ENCODE measurements at places on chromosomes 4 and X.

DNA sequence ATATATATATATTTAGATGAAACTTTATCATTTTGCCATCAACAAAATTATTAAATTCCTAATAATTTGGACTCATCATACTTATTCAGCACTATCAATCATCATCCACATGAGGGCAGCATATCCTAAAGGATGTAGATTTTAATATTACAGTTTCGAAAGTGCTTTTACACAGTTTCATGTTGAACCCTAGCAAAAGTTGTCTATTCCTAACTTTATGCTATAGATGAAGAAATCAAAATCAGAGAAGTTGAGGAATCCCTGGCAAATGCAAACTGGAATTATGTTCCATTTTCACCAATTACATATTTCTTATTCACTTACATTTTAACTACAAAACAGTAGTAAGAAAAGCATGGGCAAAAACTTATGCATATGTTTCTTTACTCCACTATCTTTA, 36.6 kb upstream of the UGT2A1 start:
- peak; percentile 39 for DNase-seq

DNA sequence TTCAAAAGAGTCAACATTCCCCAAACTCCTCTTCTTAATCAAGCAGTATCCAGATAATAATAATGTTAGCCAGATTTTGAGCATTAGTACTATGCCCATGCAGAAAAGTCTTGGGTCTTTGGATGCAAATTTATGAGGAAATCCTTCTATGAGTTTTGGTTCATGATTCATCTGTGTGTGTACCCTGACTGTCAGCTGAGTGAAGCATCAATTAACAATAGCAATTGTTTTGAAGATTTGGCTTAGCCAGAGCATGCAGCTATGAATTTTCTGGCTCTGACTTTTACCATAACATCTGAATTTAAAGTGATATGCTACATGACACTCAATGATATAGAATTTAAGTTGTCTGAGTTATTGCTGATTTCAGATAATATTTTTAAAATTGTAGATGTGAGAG, 145.8 kb downstream of the KLHL4 start:
- no peak for DNase-seq

- peak; percentile 74 for DNase-seq
Measured at GRCh38 chrX:11770320-11770719, 12.3 kb downstream of the MSL3 start.

GRCh38 chr4:6198768-6199421, 1.5 kb downstream of the JAKMIP1 start:
- DNase-seq = peak; percentile 30

DNA sequence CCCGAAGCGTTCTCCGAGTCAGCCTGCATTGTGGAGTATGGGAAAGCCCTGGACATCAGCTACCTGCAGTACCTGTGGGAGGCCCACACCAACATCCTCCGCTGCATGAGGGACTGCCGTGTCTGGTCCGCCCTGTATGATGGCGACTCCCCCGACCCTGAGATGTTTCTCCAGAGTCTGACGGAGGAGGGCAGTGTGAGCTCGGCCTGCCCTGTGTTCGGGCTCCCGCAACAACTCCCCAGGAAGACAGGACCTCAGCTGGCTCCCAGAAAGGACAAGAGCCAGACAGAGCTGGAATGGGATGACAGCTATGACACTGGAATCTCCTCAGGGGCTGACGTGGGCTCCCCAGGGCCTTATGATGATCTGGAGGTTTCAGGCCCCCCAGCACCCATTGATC, 111.3 kb downstream of the GATB start:
- DNase-seq = no peak

DNA sequence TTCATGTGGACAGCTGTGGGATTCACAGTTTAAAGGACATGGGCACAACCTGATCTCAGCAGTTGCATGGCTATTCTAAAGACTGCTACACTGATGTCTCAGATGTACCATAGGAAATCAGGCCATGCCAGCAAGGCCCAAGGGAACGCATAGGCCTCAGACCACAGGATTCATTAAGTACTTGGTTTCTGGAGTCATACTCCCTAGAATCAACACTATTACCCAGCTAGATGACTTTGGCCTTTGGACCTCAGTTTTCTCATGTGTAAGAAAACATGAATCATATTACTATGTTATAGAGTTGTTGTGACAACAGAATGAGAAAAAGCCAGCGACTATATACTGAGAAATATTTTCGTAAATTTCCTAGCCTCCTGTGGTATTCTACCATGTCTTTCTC, 67.9 kb downstream of the NHS start:
- DNase-seq = no peak

DNA sequence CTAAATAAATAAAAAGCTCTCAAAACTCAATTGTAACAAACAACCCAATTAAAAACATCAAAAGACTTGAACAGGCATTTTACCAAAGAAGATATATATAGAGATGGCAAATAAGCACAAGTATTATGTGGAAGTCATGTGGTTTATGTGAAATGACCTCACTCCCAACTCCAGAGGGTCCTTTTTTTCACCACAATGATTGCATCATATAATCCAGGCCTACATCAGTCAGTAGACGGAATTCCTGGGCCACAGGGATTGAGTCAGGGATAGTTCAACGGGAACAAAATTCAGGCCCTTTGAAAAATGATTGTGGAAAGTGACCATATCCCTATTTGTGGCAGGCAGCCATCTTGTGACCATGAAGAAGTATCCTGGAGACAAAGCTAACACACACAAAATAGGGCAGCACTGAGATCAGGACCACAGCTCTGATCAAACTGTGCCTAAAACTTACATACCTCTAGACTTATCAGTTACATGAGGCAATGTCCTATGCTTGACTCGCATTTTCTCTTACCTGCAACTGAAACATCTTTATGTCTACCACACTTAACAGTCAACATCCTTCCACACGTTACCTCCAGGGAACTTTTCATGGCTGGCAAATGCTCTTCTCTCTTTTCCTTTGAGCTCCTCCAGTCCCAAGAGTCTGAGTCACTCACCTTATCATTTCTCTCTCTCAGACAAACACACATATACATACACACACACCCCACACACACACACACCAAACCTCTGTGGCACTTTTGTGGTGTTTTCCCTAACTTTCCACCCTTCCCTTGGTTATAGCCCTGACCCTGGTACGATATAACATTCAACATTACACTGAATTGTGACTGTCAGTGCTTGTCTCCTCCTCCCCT, 113.5 kb downstream of the PHF8 start:
- no peak for DNase-seq

GRCh38 chrX:37468124-37468739, 103.2 kb upstream of the LANCL3 start:
- no peak for DNase-seq

DNA sequence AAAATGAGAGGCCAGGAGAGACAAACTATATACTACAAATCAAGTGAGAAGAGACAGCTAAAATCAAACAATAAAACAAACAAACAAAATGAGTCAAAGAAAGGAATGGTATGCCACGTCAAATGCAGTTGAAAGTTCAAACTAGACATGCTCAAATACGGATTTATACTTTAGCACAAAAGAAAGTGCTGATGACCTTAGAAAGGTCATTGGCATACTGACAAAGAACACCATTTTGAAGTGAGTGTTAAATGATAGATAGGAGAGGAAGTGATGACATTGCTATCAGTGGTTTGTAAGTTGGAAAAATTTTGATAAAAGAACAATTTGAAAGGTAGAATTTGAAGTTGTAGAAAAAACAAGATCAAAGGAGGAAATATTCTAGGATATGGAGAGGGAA, 55.3 kb downstream of the TECRL start:
- no peak for DNase-seq

DNA sequence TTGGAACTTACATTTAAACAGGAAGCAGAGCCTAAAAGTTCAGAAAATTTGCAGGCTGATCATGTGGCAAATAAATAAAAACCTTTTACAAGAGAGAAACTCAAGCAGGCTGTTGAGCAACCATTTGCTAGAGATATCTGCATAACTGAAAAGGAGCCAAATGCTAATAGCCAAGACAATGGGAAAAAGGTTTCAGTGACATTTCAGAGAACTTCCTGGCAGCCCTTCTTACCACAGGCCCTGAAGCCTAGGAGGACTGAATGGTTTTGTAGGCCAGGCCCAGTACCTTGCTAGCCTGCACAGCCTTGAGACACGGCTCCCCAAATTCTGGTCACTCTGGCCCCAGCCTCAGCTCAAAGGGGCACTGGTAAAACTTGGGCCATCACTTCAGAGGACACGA, 945.1 kb downstream of the ADGRL3 start:
- no peak for DNase-seq

DNA sequence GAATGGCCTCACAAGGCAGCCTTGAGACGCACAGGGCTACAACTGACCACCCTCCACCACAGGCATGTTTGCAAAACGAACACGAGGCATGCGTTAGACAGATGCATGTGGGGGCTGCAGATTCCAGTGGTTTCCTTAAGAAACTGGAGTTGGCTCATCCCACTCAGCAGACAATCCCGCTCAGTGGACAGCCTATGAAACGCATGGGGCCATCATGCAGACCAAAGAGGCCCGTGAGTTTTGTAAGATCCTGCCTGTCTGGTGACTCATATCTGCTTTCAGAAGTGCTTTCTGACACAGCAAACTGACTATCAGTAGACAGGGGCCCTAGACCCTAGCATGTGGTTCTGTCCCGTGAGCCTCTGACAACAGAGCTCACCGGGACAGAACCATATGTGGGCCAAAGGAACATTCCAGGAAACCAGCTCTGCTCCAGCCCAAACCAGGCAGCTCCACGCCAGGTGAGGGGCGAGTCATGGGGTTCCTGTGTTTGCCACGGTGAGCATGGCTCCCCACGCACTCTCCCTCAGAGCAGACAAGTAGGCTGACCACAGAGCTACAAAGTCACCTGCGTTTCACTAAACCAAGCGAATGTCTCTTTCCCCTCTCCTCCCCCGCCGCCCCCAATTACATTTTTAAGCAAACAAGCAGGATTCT, 74.4 kb downstream of the MTMR1 start:
- no peak for DNase-seq

GRCh38 chr4:2182994-2183393, 58.9 kb downstream of the HAUS3 start:
- no peak for DNase-seq

DNA sequence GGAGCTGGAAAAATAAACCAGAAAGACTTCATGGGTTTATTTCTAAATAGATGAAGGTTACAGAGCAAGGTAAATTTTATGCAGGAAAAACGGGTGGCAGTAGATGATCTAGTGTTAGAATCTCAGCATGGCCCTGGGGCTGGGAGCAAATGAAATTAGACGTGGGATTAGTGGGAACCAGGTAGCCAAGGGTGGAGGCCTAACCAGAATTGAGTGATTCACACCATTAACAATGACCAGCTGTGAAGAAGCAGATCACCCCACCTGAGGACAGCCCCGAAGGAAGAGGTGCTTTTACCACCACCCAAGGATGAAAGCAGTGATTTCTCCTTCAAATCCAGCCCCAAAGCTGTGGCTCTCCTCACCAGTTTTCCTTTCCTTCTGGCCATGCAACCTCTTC, 20.8 kb upstream of the ACSL1 start:
- DNase-seq = no peak

GRCh38 chr4:62226082-62226481, 1026.0 kb downstream of the ADGRL3 start:
- no peak for DNase-seq

- DNase-seq = no peak
Measured at GRCh38 chrX:111470681-111471403, 40.6 kb upstream of the SERTM2 start.

DNA sequence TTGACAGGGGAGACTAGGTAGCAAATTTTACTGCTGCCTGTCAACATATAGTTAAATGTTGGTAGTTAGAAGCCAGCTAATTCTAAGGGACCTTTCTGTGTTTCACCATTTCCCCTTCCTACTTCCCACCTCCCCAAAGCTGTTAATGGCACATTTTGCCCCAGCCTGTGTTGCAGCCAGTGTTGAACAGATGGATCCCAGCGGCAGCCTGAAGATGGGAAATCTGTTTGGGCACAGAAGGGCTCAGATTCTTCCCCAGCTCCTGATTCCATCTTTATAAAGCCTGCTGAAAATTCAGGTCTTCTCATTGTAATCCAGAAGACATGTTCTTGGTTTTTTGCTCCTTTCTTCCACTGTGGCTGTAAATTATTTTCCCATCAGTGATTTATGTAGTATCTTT, 89.0 kb downstream of the SPRY1 start:
- no peak for DNase-seq

- DNase-seq = no peak
Measured at GRCh38 chrX:57156397-57157049, 19.3 kb upstream of the SPIN2A start.

GRCh38 chrX:123731258-123731986, 1.4 kb downstream of the THOC2 start:
- no peak for DNase-seq

- no peak for DNase-seq
Measured at GRCh38 chr4:133151691-133152329, 2.7 kb downstream of the PCDH10 start.

- DNase-seq = no peak
Measured at GRCh38 chr4:117845270-117845669, 189.0 kb upstream of the NDST3 start.

DNA sequence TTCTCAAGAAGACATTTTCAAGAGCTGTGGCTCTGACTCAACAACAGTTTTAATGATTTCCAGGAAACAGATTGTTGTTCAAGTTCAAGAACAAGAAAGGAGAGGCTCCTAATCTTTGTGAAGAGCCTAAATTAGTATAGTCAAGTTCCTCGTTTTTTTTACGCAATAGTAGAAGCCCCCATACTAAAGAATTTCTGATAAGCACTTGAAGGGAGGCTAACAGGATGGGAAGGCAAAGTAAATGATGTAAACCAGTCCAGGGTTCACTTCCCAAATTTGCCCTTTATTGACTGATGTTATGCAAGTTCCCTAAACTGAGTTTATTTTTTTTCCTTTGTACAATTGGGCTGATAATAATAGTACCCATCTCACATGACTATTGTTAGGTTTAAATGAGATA, 178.2 kb downstream of the RTL9 start:
- no peak for DNase-seq

DNA sequence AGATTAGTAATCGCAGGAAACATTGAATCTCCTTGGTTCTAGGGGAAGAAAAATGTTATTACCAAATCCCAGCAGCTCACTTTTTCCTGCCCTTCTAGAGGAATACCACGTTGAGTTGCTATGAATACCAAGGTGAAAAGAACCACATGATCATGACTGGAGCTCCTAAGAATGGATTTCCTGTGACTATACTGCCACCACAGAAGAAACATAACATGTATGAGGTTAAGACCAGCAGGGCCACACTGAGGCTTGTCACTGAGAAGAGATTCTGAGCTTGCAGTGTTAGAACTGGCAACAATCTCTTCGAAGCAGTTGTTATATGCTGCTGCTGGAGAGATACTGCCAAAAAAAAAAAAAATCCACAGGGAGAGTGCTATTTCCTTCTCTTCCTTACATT, 1235.3 kb downstream of the FSTL5 start:
- DNase-seq = no peak

GRCh38 chr4:87251106-87251505, 30.7 kb upstream of the KLHL8 start:
- DNase-seq = no peak

- DNase-seq = no peak
Measured at GRCh38 chr4:78568640-78569305, 17.2 kb downstream of the ANXA3 start.

Measured in CD4-positive, alpha-beta T cell treated with Interleukin-12 subunit alpha and Interleukin-12 subunit beta, for 1 hour (primary cell).